Neuronal stem cell (in vitro differentiated cells): ENCODE measurements at places on chromosomes 7 and 10.

GRCh38 chr7:135665042-135665441, 2.7 kb downstream of the STMP1 start:
- no peak for DNase-seq

GRCh38 chr10:62939698-62940097, 123.5 kb upstream of the EGR2 start:
- DNase-seq = no peak

- no peak for DNase-seq
These were observed 233.8 kb upstream of the GRB10 start for GRCh38 chr7:51016546-51016945.

- DNase-seq = no peak
These were observed 13.7 kb upstream of the NPTX2 start for GRCh38 chr7:98603399-98603788.

- DNase-seq = no peak
These were observed 39.7 kb upstream of the ENO4 start for GRCh38 chr10:116809483-116810119.

GRCh38 chr7:156954941-156955340, 5.4 kb downstream of the NOM1 start:
- no peak for DNase-seq

DNA sequence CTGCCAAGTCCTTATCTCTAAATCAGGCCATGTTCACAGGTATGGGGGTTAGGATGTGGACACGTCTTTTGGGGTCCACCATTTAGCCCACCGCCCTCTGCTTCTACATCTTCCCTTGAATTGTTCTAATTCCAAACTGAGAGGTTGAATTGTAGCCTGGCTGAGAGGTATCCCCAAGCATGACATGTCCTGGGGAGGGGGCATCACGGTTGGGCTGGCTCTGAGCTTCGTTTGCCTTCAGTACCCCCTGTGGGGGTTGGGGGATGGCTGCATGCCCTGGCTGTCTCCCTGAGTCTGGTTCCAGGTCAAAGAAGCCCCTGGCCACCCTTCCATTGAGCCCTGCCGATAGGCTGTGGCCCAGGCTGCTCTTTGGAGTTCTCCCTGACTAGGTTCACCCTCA, 204.6 kb downstream of the GLRX3 start:
- DNase-seq = no peak

- peak; percentile 58 for DNase-seq
These were observed 20.3 kb upstream of the SFRP5 start for GRCh38 chr10:97791824-97792721.

DNA sequence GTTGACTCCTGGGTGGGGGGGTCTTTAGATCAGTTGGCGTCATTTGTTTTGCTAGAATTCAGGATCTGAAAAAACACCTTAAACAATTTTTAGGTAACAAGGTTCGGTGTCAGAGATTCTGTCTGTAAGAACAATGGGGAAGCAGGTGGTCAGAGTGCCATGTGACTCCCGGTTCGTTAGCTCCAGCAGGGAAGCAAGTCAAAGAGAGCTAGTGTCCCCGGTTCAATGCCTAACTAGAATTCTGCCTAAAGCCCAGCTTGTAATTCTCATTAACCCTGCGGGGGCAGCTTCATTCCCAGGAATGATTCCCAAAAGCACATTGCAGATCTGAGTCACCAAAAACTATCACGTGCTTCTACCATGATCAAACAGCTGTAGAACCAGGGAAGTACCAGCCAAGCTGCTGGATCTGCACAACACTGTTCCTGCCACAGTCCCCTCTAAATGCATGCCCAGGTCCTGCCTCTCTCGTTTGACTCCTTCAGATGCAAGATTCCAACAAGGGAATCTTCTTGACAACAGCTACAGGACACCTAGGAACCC, 664.3 kb upstream of the CELF2 start:
- DNase-seq = peak; percentile 11

DNA sequence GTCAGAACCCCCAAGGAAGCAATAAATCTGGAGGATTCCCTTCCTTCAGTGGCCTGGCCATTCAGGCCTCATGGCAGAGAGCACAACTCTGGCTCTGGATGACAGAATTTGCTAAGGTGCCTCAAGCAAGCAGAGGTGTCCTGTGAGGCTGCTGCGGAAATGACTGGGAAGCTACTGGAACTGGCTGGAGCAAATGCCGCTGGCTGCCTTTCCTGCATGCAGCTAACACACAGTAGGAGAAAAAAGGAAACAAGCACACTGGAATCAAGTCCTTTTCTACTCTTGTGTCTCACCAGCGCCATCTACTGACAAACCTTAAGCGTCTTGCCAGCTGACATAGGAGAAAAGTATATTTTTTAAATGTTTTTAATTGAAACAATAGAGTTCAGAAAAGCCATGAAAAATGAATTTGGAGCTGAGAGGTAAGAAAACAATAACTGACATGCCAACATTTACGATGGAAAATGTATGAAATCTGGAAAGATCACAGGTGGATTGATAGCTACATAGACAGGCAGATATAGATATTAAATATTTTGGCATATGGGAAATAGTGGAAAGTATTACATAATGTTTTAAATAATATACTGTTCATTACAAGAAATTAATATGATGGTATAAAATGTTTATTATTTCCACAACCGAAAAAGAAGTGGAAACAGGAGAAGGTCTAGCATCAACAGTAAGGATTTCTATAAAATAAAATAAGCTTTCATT, 951.6 kb downstream of the ANKRD7 start:
- peak; percentile 84 for DNase-seq

DNA sequence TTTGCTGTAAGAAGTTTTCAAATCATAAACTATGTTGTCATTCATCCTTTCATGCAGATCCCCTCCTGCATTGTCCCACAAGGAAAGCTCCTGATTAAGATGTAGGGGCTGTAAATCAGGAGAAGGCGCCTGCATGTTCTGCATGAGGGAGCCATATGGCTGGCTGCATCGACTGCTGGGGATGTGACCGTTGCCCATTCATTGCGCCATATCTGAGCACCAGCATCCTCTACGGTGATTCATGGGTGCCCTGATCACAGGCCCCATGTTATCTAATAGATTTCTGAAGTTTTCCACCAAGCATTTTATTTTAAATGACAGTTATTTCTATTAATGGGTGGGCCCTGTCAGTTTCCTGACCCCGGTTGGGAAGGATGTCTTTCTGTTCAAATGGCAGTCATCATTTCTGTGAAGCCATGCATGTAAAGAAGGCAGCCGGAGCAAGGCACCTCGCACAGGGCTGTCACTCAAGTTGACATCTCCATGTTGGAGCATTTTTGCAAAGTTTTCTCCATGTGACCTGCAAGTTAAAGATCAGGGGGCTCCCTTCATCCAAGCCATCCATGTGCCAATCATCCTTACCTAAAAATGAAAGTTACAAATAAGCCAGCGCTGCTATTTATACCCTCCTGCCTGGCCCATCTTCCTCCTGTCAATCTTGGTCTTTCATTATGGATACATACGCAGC, 128.8 kb downstream of the TEX36 start:
- DNase-seq = no peak

GRCh38 chr7:72405418-72405817, 6.7 kb downstream of the CALN1 start:
- no peak for DNase-seq

DNA sequence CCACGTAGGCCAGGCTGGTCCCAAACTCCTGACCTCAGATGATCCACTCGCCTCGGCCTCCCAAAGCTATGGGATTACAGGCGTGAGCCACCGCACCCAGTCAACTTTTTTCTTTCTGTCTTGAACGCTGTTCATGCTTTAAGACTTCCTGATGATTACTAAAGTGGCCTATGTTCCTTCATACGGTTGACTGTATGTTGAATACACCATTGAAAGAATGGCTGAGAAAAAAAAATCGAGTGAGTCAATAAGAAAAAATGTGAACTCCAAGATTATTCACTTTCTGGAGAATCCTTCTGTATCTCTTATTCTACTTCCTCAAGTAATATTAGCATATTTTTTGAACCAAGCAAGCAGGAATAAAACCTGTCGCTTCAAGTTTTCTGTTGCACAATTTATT, 955.0 kb downstream of the GATA3 start:
- DNase-seq = no peak

- no peak for DNase-seq
These were observed 1.8 kb downstream of the PARP12 start for GRCh38 chr7:140060788-140061606.

GRCh38 chr7:15886626-15887025, 200.1 kb upstream of the MEOX2 start:
- DNase-seq = no peak

DNA sequence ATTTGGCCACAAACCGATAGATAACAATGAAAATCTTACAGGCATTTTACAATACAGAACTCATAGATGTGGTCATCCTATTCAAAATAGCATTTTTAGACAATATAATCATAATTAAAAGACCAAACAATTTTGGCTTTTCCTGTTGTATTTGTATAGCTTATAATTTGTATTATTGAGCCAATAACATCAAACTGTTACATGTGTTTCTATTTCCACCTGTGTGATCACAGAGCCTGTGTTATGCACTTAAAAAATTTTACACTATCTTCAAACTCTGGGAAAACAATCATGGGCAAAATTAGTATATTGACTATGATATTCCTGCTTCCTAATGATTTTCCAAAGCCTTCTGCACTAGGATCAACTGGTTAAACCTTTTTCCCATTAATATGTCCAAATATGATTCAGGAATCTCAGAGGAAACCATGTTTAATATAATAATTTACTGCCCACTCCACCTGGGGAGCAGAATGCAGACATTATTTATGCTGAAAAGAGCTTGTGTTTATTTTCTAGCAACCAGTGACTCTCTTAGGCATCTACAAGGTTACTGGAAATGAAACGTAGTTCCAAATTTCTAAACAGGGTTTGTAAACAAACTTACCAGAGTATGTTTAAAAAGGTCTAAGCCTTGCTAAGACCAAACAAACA, 1.7 kb downstream of the RHOBTB1 start:
- no peak for DNase-seq

- DNase-seq = no peak
These were observed 140.0 kb downstream of the CHCHD3 start for GRCh38 chr7:132941905-132942304.

- DNase-seq = no peak
These were observed 4.4 kb upstream of the PDLIM1 start for GRCh38 chr10:95295031-95295755.

DNA sequence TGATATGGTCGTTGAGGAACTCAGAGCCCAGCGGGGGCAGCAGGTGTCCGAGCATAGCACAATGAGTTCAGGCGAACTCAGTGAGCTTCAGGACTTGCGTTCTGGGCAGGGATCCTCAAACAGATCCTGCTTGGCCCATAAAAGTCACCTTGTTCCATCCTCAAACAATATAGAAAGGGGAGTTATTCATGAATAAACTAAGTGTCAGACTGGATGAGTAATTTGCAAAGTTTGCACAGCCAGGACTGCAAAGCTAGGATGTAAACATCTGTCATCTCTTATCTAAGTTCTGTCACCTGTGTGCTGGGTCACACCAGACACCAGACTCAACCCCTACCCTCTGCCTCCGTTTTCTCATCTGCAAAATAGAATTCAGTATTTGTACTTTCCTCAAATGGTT, 58.0 kb upstream of the PFKP start:
- no peak for DNase-seq

GRCh38 chr10:112601214-112602090, 154.4 kb downstream of the VTI1A start:
- DNase-seq = no peak

DNA sequence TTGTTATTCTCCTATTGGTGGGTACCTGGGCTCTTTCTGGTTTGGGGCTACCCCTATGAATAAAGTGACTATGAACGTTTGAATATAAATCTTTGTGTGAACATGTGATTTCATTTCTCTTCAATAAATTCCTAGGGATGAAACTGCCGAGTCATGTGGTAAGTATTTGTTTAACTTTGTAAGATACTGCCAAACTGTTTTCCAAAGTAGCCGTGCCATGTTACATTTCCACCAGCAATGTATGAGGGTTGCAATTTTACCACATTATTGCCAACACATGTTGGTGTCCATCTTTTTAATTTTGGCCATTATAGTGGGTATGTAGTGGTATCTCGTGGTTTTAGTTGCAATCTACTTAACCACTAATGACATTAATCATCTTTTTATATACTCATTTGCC, 94.7 kb downstream of the ZNRF2 start:
- no peak for DNase-seq

DNA sequence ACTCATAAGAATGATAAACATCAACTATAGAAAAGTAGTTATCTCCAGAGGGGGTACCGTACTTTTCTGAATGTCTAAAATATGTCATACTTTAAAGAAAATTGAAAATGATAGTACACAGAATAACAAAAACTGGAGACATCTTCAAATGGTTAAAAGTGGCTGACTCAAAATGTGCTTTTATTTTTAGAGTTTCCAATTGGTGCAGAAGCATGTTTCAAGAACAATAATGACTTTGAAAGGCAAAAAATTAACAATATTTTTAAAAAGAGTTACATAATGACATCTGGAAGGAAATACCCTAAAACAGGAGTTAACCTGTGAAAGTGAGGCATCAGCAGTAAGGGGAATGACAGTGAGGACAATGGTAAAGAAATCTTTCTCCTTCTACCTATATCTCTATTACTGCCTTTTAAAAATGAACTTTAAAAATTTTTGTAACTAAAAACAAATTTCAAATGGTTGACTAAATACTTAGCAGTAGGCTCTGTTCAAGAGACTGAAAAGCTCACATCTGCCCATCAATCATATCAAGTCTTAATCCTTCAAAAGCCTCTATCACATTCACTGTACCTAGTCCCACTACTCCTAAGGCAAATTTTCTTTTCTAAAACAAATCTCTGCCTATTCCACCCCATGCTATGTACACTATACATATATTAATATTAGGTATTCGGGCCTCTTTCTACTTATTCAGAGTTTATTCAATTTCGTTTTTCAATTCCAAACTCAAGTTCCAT, 3.0 kb downstream of the ASZ1 start:
- no peak for DNase-seq

DNA sequence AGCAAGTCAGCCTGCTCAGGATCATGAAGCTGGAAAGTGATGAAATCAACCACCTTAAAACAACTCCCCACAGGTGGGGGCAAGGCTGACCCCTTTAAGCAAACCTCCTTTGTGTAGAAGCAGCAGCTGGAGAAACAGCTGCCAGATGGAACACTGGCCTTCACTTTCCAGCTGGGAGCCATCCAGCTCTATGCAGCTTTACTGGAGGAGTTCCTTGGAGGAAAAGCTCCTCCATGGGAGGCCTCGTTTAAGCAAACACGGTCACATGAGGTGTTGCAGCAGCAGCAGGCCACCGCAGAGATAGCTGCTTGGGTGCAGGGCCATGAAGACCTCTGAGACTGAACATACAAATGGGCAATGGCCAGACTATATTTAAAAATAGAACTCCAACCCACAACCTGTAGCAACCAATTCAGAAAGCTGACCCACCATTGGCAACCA, 13.0 kb upstream of the DLG5 start:
- DNase-seq = no peak

DNA sequence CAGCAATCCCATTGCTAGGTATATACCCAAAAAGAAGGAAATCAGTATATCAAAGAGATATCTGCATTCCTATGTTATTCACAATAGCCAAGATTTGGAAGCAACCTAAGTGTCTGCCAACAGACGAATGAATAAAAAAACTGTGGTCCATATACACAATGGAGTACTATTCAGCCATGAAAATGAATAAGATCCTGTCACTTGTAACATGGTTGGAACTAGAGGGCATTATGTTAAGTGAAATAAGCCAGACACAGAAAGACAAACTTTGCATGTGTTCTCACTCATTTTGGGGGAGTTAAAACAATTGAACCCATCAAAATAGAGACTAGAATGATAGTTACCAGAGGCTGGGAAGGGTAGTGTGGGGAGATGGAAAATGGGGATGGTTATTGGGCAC, 323.5 kb upstream of the NFE2L3 start:
- DNase-seq = no peak
